ENCODE measurements at places on chromosomes 2 and 18.
A peak's percentile ranks its signal among the peaks of the same experiment; 100 is the strongest.

- peak; percentile 83 for DNase-seq
Measured at GRCh38 chr18:27861539-27861938, 315.4 kb downstream of the CDH2 start.

DNA sequence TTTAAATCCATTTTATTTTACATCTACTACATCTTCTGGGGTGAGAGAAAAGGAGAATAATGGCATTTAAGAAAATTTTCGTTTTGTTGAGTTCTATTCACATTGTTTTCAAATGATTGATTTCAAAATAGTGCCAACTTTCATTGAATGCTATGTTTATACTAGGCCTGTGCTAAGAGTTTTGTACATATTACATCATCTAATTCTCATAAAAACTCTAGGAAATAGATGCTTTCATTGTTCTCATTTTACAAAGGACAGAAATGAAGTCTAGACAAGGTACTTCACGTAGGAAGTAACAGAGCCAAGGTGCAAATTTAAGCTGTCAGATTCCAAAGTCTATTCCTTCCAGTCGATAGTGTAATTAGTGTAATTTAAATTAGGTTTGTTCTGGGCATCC lies 402.8 kb upstream of the UBE2E3 start:
- DNase-seq = no peak

GRCh38 chr2:152223977-152224376 lies 48.4 kb upstream of the STAM2 start:
- DNase-seq = no peak

DNA sequence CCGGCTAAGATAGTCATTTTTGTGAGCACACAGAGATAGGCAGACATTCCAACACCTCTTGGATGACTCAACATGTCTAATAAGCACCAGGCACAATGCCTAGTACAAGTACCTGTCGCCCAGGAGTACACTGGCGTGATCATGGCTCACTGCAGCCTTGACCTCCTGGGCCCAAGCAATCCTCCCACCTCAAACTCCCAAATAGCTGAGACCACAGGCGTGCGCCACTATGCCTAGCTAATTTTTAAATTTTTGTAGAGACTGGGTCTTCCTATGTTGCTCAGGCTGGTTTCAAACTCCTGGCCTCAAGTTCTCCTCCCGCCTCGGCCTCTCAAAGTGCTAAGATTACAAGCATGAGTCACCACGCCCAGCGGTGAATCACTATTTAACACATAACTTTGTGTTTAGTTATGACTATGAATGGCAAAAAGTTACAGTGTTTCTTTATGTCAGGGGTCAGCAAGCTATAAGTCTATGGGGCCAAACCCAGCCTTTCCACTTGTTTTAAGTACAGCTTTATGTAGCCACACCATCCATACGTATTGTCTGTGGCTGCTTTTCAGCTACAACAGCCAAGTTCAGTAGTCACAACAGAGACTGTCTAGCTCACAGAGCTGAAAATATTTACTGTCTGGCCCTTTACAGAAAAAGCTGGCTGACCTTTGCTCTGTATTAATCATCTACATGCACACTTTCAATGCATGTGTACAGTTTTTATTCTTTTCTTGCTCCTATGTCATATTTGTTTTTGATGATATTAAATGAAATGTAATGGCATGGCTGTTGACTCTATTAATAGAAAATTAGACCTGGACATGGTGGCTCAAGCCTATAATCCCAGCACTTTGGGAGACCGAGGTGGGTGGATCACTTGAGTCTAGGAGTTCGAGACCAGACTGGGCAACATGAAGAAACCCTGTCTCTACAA lies 18.7 kb downstream of the ORC2 start:
- no peak for DNase-seq

DNA sequence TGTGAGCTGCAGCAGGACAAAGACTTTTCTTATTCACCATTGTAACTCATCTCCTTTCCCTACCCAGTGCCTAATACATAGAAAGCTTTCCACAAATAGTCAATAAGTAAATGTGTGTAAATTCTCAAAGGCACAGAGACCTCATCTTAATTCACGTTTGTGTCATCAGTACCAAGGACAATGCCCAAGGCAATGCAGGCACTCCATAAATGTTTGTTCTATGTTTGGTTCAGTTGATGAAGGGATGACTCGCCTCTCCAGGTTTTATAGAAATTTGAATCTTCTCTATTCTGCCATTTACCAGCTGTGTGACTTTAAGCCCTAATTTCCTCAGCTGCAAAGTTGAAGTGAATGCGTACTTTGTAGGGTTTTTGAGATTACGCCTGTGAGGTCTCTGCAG lies 2.1 kb upstream of the MOGAT1 start:
- no peak for DNase-seq

DNA sequence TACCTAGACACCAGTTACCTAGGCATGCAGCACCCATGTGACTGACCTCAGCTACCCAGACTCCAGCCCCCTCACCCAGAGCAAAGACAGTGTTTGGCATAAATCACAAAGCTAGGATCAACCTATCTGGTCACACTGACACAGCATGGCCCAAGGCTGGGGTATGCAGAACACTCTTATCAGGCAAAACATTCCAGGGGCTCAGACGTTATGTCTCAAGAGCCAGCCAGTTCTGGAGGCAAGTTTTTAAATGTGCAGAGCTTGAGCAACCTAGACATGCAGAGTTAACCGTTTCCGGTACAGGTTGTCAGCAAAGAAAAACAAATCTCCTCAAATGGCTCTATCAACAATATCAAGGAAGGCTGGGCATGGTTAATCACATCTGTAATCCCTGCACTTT lies 92.8 kb downstream of the AP1S3 start:
- DNase-seq = no peak

DNA sequence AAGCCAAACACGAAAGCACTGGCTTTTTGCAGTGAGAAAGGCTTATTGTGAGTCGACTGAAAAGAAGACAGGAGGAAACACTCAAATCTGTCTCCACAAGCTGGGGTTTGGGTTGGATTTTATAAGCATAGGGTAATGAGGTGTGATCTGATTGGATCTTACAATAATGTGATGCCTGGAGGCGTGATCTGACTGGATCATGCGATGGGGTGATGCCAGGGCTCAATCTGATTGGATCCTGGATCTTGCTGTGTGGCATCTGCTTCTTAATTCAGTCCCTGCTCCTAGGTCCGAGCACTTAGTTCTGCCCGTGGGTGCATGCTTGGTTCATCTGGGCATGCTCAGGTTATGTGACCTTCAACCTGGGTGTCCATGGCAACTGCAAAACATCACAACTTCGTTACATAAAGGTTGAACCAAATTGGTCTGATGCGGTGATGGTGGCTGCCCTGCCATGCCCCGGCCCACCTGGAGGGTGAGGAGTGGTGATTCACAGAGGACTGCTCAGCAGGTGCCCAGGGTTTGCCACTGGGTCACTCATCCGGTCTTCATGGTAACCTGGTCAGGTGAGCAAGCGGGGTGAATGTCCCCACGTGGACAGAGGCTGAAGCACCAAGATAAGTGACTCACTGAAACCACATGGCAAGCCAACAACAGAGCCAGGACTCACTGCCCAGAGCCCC lies 111.0 kb downstream of the KCNF1 start:
- DNase-seq = peak; percentile 65

DNA sequence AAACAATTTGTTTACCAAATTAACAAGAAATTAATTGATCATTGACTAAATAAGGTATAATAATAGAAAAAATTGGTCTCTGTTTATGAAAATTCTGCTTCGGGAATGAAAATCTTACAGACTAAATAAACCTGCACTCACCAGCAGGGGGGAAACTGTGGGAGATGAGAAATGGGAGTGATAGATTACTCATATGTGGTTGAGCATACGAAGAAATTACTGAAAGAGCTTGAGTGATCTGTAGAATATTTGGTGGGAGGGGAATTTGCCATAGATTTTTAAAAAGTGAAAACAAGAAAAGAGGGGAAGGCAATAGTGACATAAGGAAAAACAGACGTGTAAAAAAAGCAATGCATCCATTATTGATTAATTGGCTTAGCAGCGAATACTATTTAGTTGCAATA lies 2.2 kb downstream of the HMSD start:
- no peak for DNase-seq

GRCh38 chr2:149729586-149729985 lies 142.0 kb upstream of the MMADHC start:
- no peak for DNase-seq

DNA sequence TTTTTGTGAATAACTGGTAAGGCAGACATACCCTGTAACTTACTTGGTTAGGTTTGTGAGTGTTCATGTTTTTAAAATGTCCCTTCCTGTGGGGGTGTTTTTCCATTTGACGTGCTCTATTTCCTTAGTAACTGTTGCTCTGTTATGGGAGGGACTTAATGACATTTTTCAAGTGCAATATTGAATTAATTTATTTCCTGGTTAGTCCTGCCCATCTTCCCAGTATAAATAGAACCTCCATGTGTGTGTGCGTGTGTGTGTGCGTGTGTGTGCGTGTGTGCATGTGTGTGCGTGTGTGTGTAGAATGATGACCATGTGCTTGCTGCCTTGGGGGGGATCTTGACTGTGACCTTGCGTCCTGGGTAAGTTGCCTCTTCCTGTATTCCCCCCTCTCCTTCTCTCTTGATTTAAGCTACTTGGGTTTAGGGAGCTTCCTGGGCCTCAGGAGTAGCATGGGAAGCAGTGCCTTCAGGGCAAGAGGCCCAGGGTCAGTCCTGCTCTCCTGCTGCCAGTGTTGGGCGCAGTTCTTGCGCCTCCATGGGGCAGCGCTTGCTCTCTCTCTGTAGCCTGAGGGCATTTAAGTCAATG lies 163.9 kb downstream of the LDLRAD4 start:
- DNase-seq = peak; percentile 22

GRCh38 chr18:4781873-4782272 lies 326.8 kb upstream of the DLGAP1 start:
- DNase-seq = no peak

GRCh38 chr2:239034561-239035341 lies 186.9 kb downstream of the TWIST2 start:
- no peak for DNase-seq

DNA sequence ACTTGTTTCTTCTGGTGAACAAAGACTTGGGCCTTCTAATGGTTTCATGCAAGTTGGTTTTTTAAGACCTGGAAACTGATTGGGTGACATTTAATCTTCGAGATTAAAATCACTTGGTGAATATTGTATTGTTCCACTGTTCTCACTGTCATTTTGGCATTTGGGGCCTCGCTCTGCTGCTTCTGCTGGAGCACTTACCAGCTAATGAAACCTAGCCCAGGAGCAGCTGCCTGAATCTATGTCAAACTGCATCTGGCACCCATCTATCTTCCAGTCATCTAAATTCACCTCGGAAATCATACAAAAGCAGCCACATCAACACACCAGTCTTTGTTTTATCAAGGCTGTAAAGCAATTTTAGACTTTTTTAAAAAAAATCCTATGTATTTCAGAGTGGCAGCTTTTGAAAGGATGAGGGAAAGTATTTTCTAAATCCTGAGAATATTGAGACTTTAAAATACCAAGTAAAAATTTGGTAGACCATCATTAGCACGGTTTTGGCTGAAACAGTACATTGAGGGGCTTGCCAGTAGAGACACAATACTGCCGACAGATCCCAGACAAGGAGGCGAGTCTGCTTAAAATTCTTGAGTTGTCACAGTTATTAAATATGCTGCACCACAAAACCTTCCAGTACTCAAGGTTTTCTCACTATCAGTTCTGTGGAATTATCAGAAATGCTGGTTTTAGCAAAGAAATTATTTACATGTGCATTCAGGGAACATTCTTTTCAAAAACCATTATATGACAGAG lies 26.1 kb upstream of the SERTAD2 start:
- DNase-seq = no peak

DNA sequence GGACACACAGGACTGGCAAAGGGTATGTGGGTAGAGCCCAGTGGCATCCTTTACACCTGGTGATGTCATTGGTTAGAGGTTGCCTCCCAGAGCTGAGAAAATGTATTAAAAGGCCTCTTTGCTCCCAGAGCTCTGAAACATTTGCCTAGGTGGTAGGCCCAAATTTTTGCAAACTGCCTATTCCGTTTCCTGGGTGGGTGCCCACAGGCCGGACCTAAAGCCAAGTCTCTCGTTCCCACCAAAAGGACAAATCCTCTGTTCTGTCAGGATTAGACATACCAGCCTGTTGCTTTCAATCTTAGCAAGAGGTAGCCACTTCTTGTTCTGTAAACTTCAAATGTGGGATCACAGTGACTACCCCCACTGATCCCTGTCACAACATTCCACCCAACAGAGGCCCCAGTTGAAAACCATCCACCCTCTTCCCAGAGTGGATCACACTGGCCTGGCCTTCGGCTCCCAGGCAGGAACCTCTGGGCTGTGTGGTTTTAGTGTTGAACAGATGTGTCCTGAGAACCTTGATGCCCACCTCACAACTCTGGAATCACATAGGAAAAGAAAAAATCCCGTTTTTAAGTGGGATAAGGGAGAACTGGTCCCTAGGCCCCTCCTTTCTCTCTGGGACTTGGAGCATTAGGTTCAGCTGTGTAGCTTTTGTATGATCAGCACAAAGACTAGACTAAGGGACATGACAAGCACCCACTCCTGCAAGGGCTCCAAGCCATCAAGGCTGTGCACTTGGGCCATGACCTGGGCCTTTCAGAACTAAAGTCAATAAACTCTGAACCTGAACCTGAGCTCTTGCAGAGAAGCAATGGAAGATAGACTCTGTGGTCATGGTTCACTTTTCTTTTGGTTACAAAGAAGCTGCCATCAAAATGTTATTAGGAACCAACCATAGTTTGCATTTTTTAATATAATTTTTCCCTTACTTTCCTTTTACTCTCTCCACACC lies 211.3 kb downstream of the CYP26B1 start:
- no peak for DNase-seq

DNA sequence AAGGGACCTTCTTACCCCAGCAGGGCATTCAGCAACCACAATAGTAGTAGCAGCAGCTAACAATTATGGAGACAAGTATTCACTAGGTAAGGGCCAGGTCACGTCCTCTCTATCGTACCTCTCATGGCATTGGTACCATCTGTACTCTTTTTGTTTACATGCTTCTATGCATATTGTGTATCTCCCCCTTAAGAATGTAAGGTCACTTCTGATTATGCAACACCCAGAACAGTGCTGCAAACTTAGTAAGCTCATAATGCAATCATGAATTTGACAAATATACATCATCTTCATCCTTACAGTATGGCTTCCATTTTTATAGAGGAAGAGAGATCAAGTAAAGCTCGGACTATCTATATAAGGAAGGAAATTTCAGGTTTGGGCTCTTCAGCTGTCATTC lies 46.1 kb downstream of the SPRED2 start:
- DNase-seq = no peak

DNA sequence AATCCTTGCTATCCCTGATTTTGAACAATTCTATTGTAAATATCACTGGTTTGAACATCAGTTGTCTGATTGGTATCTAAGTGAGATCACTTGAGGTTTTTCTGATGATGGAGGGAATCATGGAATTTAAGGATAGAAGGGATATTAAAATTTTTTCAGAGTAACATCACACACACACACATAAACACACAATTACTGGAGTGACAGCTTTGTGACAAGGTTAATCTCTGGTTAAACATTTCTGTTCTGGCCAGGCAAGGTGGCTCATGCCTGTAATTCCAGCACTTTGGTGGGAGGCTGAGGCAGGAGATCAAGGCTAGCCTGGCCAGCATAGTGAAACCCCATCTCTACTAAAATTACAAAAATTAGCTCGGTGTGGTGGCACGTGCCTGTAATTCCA lies 85.3 kb downstream of the SOCS6 start:
- no peak for DNase-seq

All from NCI-H1417 (cell line).